ENCODE measurements at places on chromosomes 7 and 10.

GRCh38 chr7:35030848-35031247, 6.4 kb downstream of the DPY19L1 start:
- no peaks in the 10 kb centered on the region for H3K27me3 ChIP-seq
- H3K4me1 ChIP-seq = peaks cover 8% of the 10 kb centered on the region
- H3K36me3 ChIP-seq = no peaks in the 10 kb centered on the region
- DNase-seq = no peak

DNA sequence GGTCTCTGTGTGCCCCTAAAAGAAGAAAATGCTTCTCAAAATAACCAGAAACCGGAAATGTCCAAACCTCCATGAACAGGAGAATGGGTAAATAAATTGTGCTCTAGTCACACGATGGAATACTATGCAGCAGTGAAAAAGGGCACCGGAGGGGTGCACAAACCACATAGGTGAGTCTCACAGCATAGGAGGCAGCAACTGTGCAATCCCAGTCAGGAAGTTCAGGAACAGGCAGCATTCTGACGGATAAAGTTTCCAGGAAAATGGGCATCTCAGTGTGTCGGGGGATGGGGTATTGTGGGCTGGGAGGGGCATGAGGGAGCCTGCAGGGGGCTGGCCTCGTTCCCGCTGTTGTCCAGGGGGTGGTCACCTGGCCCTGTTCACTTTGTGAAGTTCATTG, 63.1 kb downstream of the MICALL2 start:
- no peak overlapping the region for H3K4me3 ChIP-seq
- peaks cover 18% of the 10 kb centered on the region for H3K27me3 ChIP-seq
- no peaks in the 10 kb centered on the region for H3K36me3 ChIP-seq
- DNase-seq = no peak

DNA sequence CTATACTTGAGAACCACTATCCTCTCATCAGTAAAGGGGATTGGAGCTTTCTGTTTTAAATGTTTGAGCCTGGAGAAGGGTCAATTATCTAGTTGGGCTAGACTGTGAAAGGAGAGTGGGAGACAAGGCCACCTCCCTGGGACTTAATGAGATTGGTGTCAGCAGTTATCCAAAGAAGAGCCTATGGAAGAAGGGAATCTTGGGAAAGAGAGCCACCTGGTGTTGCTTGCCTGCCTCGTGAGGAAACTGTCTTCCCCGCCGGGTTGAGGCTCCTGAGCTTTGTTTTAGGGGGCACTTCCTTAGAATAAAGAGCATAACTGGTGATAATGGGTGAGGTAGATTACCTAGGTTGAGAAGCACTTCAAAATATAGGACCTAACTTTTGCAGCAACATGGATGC, 32.0 kb upstream of the ABCB4 start:
- H3K36me3 ChIP-seq = no peaks in the 10 kb centered on the region
- no peaks in the 10 kb centered on the region for H3K27me3 ChIP-seq
- no peak overlapping the region for H3K27ac ChIP-seq
- no peak overlapping the region for H3K4me3 ChIP-seq

DNA sequence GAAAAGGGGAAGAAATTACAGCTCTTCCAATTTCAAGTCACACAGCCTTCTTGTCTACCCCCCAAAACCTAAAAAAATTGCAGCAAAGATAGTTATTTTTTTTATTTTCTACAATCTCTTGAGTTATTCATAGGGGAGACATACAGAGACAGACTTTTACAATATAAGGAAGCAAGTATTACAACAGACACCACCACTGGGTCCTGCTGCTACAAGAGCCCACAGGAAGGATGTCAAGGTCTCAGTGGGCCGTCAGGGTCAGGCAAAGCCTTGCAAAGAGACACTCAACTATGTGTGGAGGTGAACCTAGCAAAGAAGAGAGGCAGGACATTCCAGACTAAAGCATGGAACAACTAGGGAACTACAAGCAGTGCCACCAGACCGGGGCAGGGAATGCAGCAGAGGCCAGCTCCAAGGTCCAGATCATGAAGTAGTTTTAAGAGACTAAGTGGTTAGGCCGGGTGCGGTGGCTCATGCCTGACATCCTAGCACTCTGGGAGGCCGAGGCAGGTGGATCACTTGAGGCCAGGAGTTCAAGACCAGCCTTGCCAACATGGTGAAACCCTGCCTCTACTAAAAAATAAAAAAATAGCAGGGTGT, 28.2 kb upstream of the ZCCHC24 start:
- H3K4me1 ChIP-seq = no peaks in the 10 kb centered on the region
- H3K4me3 ChIP-seq = no peak overlapping the region
- H3K27ac ChIP-seq = no peak overlapping the region
- peaks cover 10% of the 10 kb centered on the region for H3K27me3 ChIP-seq
- no peak for DNase-seq

GRCh38 chr10:94349327-94349726, 13.4 kb downstream of the NOC3L start:
- H3K36me3 ChIP-seq = peaks cover 73% of the 10 kb centered on the region
- H3K27me3 ChIP-seq = no peaks in the 10 kb centered on the region
- H3K4me3 ChIP-seq = no peak overlapping the region
- no peak for DNase-seq

All from CD4-positive, alpha-beta T cell (primary cell).